ENCODE measurements at places on chromosomes 1 and 21.
A peak's percentile ranks its signal among the peaks of the same experiment; 100 is the strongest.

DNA sequence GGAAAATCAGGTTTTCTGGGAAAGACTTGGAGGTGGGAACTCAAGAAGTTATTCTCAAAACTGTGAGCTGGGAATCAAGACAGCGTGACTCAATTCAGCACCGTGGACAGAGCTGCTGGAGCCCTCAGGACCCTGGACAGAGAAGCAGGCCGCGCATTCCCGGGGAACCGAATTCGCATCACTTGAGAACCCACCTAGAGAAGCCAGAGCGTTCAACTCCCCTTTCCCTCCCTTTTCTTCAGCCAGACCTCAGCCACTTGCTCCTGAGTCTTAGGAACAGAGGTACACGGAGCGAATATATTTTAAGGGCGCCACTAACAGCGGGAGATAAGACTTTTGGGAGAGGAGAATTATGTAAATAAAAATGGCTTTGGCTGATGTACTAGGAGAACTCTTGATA lies 2.0 kb upstream of the LIN28A start:
- peak; percentile 56 for DNase-seq

- DNase-seq = no peak
These were observed at the start of gene PGLYRP3 for GRCh38 chr1:153312570-153313186. Gene PGLYRP3, minus strand, starts transcription at chr1:153312952. Its CDS starts 2,287 bp downstream, at chr1:153310665.

DNA sequence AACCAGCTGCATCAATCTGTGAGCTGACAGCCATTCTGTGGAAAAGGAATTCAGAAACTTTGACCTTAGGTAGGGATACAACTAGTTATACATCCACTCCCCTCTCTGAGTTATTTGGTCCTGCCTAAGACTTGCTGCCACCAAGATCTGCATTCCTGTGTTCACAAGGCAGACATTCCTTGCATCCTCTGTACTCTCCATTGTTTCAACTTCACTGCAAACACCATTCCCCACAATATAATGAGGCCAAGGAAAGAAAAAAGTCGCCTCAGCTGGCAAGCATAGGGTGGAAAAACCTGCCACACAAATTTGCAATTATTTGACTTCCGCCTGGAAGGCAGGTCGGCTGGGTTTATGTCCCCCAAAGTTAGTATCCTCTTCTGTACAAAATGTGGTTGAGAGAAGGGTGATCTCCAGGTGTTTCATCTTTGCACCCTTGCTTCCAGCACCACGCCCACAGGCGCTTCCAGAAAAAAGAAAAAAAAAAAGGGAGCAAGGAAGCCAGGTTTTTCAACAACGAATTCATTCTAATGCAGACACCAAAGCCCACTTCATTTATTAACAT lies 676 bp upstream of the CTTNBP2NL start:
- no peak for DNase-seq

GRCh38 chr1:37851782-37852210 lies 7.6 kb downstream of the MTF1 start:
- DNase-seq = no peak

DNA sequence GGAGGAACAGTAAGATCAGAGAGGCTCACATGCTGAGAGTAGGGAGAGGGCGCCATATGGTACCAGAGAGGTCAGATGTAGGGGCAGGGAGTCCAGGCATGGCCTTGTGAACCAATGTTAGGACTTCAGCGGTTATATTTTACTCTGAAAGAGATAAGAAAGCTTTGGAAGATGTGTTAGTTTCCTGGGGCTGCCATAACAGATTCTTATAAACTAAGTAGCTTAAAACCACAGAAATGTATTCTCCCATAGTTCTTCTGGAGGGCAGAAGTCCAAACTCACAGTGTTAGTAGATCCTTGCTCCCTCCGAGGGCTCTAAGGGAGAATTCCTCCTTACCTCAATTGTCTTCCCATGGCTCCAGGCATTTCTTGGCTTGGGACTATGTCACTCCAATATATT lies 502.5 kb upstream of the ADGRL2 start:
- no peak for DNase-seq

GRCh38 chr1:82510431-82510830 lies 709.7 kb downstream of the ADGRL2 start:
- no peak for DNase-seq

GRCh38 chr1:212970085-212970484 lies 19.7 kb downstream of the VASH2 start:
- DNase-seq = no peak

- DNase-seq = no peak
These were observed 112.0 kb downstream of the BARHL2 start for GRCh38 chr1:90605070-90605469.

DNA sequence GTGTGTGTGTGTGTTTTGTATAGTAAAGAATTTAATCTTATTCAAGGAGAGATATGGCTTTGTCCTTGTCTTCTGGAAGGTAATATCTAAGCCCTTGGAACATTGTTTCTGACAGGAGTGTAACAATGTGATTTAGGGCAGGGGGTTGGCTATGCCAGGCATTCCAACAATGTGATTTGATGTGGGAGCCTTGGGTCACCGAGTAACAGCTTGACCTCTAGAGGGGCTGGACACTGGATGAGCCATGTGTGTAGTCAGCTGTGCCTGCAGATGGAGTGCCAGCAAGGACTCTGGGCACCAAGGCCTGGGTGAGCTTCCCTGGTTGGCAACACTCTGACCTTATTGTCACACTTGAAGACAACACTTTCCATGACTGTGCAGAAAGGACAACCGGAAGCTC lies 336.1 kb upstream of the ZP4 start:
- DNase-seq = no peak

- no peak for DNase-seq
These were observed 65.2 kb downstream of the CD247 start for GRCh38 chr1:167453123-167453522.

DNA sequence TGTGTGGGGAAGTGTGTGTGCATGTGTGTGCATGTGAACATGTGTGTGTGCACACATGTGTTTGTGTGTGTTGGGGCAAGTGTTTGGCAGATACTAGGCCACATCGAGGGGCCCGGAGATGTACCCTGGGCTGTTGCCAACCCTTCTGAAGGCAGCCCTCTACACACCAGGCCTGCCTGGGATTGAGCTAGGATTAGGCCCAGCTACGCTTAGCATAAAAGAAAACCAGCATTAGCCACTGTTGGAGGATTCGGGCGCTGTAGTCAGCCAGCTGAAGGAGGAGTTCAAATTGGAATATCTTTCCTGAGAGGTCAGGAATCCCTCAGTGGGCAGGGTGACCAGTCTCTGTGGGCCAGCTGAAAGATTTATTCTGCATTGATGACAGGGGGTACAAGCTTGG lies 10.6 kb upstream of the ALX3 start:
- DNase-seq = no peak

DNA sequence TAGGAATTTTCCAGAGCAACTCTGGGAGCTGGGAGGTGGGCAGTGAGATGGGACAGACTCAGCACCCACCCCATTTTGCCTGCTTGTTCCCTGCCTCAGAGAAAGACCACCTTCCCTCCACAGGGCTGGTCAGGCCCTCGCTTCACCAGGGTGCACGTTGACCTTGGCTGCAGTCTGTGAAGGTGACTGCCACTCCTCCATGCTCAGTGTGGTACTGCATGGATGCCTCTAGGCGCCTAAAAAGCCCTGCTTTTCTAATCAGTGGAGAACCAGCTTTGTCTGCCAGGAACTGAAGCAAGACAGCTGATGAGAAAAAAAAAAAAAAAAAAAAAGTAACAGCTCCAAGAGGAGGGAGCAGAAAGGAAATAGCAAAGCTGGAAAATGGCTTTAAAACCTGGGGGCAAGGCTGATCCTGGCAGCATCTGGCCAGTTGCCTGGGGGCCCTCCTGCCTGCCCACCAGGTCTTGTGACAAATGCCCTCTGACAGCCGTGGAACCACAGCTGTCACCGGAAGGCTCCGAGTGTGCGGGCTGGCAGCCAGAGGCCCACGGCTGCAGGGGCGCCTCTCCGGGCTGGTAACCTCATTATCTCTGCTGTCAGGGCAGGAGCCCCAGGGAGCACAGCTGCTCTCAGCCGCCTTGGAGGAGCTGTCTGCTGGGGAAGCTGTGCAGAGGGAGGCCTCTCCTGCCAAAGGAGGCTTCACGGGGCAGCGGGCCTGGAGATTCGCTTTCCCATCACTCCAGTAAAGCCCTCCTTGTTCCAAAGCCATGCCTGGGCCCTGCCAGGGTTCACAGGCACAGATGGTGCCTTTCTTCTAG lies 13.7 kb downstream of the KIAA1614 start:
- no peak for DNase-seq

DNA sequence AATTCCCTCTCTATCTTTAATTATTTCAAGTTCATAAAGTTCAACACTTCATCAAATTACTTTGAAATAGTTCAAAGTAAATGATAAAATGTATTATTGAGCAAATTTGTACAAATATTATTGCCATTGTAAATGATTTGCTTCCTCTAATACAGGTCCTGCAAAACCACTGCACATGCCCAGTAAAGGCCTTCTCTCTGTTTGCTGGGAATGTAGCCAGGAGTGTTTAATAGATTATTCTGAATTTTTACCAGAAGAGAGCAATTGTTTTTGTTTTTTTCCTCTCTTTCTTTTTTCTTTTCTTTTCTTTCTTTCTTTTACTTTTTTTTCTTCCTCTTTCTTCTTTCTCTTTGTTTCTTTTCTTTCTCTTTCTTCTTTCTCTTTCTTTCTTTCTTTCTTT lies 486.3 kb downstream of the PTBP2 start:
- DNase-seq = no peak

DNA sequence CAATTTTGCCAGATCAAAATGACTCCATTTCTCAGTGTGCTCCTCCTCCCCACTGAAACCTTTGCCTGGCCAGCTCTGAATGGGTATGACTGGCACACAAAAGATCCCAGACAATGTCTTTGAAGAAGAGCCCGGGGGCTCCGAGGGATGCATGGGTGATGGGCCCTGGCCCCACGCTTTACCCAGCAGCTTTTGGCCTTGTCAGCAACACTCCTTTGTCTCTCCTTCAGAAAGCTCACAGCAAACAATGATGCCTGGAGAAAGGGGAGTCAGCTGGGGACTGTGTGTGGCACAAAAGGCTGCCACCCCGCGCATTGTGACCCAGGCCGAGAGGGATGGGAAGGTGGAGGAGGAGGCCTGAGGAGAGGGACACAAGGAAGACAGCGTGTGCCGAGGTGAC lies 45.9 kb downstream of the PLXNA2 start:
- no peak for DNase-seq

DNA sequence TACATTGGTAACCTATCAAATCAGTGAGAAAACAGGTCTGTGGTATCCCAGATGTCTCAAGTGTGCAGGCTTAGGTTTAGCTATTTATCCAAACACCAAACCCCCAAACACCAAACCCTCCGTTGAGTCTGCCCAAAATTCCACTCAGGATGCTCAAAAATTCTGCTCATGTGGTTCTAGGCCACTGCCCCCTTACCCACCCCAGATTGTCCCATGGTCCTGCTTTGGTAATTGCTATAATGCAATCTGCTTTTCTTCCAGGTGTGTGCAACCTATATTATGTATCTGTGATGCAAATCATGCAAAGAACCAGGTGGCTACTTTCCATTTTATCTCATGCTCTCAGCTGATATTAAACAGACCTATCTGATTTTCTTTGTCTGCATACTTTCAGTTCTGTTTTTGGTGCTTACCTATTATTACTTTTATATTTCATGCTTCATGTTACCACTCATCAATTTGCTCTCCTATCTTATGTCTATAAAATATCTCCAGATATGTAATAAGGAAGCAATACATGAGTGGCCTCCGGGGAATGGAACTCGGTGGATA lies 123.7 kb downstream of the TOMM20 start:
- DNase-seq = no peak

- DNase-seq = no peak
These were observed 19.9 kb downstream of the ALDH9A1 start for GRCh38 chr1:165678509-165678908.

GRCh38 chr1:27596986-27597385 lies 7.0 kb downstream of the AHDC1 start:
- DNase-seq = no peak

DNA sequence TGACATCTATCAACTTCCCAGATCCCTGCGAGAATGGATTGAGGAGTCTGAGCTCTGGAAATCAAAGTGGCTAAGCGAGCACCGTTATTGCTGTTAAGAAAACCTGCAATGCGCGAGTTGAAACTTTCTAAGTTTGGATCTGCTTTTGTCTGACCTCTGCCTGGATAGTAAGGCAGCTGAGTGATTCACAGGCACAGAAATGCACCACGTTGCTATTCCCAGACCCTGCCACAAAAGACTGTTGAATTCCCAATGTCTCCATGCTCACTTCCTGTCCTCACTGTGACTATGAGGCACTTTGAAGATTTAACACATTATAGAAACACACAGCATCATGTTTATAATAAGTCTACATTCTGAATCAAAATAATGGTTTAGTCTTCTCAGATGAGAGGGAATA lies 27.1 kb upstream of the CNIH3 start:
- DNase-seq = no peak

DNA sequence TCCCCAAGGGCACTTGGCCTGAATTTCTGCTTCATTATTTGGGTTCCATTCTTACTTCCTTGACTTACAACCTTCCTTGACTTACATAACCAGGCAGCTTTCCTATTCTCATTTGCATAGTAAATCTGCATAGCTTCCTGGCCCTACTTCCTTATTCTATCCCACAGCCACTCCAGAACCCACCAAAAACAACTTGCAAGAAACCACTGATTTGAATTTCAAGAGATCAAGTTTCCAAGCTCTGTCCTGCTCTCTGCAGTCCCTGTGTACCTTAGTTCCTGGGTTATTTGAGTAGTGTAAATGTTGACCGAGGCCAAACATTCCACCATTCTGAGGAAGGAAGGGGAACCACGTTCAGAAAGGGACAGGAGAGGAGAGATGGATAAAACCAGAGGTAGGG lies 603.3 kb downstream of the PTPRC start:
- DNase-seq = no peak

- DNase-seq = no peak
These were observed 66.7 kb downstream of the AK5 start for GRCh38 chr1:77348549-77348948.

DNA sequence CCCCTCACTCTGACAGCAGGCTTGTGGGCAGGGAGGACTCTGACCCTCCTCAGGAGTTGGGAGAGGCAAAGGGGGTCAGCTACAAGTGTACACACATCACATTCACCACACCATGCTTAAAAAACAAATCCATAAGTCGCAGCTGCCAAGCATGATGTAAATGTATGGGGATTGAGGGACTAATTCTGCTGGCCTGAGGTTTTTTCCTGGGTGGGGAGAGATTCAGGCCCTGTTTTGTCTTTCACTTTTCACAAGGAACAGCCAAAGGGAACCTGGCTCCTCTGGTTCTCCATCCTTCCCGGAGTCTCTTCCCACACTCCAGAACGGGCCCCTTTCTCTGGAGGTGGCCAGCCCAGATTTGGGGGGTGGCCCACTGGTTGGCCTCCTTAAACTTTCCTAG lies 1.3 kb upstream of the MTARC2 start:
- DNase-seq = no peak

GRCh38 chr1:191634801-191635508 lies 523.3 kb upstream of the RGS18 start:
- no peak for DNase-seq

DNA sequence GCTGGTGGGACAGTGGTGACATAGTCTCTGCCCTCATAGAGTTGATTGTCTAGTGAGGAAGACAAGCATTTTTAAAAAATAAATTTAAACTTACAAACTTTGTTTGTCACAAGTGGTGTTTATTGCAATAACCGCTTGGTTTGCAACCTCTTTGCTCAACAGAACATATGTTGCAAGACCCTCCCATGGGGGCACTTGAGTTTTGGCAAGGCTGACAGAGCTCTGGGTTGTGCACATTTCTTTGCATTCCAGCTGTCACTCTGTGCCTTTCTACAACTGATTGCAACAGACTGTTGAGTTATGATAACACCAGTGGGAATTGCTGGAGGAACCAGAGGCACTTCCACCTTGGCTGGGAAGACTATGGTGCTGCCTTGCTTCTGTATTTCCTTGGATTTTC lies 58.4 kb downstream of the LAMC2 start:
- no peak for DNase-seq

GRCh38 chr1:184953600-184954219 lies 20.6 kb downstream of the NIBAN1 start:
- DNase-seq = no peak

GRCh38 chr1:56070601-56071000 lies 508.8 kb downstream of the PLPP3 start:
- DNase-seq = no peak

All from stimulated activated CD4-positive, alpha-beta T cell treated with anti-CD3 and anti-CD28 coated beads, TNF-alpha, amount 100 ng/mL, for 24 hours (primary cell).